ENCODE measurements at places on chromosomes 7 and 10. TPM values are rescaled to one million over a fixed set of nuclear protein-coding genes. Genes with fewer than 3 reads are reported as not detected.
A peak's percentile ranks its signal among the peaks of the same experiment; 100 is the strongest.

- no peak for DNase-seq
Measured at GRCh38 chr7:113109718-113110117, 8.6 kb downstream of the SMIM30 start.

GRCh38 chr10:108612485-108612884 lies 1310.8 kb downstream of the XPNPEP1 start:
- DNase-seq, result no peak

DNA sequence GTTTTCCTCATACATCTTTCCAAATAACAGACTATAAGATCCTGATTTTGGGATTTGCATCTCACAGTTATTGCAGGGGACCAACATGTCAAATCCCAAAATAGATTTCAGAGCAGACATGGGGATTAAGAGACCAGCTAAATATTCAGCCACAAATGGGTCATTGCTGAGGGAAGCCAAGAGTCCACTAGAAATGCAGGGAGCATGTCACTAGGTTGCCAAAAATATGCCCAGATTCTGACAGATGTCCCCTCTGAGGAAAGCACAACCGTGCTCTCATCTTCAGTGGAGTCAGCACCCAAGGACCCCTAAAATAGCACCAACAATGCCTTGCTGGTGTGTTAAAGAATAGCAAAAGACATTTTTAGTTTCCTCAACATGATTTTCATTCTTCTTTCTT lies 56.2 kb upstream of the AGK start:
- no peak for DNase-seq

GRCh38 chr10:118501637-118502440 lies 93.6 kb downstream of the PRLHR start:
- DNase-seq, result no peak

DNA sequence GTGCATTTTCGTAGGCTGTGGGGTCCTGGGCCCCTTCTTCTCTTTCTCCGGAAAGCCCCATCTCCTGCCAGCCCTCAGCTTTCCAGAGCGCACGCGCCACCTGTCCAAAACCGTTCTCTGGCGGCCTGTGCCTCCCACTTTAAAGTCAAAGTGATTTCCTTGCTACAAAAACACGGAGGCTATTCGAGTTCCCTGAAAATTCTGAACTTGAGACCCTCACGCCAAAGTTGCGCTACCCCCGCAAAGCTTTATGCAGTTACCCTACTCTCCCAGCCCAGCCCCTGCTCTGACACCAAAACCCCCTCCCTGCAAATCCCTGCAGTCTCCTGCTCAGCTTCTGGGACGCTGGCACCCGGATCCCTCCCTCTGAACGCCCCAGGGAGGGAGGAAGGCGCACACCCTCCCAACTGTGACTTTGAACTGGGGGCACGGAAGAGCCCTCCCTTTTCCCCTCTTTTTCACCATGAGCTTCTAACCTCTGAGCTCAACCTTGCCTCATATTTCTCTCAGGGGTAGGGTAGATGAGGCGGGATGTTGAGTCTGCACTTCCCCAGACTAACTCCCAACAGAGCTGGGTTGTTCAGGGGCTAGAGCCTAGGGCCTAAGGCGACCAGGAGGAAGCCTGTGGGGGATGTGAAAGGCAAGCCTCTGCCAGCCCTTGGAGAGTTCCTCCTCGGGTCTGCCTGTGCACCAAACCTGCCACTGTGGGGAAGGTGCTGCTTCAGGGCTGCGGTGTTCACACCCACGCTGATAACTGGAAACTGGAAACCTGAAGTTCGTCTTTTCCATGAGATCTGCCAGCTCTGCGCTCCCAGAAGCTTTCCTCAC lies 2.7 kb upstream of the PAX4 start:
- no peak for DNase-seq

GRCh38 chr10:72276013-72276387 lies 2.3 kb downstream of the DDIT4 start:
- DNase-seq, result no peak

DNA sequence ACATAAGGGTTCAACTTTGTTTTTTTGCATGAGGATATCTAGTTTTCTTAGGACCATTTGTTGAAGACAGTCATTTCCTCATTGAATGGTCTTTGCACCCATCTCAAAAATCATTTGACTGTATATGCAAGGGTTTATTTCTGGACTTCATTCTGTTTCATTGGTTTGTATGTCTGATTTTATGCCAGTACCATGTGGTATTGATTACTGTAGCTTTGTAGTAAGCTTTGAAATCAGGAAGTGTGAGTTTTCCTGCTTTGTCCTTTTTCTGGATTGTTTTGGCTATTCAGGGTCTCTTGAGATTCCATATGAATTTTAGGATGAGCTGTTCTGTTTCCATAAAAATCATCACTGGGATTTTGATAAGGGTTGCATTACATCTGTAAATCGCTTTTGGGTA lies 63.9 kb downstream of the SND1 start:
- DNase-seq, result no peak

- no peak for DNase-seq
Measured at GRCh38 chr10:79238606-79239005, 108.7 kb upstream of the PPIF start.

GRCh38 chr10:131259535-131259934 lies 52.0 kb downstream of the TCERG1L start:
- DNase-seq, result peak; percentile 82

GRCh38 chr10:133129859-133130495 lies 30.0 kb upstream of the KNDC1 start:
- no peak for DNase-seq

DNA sequence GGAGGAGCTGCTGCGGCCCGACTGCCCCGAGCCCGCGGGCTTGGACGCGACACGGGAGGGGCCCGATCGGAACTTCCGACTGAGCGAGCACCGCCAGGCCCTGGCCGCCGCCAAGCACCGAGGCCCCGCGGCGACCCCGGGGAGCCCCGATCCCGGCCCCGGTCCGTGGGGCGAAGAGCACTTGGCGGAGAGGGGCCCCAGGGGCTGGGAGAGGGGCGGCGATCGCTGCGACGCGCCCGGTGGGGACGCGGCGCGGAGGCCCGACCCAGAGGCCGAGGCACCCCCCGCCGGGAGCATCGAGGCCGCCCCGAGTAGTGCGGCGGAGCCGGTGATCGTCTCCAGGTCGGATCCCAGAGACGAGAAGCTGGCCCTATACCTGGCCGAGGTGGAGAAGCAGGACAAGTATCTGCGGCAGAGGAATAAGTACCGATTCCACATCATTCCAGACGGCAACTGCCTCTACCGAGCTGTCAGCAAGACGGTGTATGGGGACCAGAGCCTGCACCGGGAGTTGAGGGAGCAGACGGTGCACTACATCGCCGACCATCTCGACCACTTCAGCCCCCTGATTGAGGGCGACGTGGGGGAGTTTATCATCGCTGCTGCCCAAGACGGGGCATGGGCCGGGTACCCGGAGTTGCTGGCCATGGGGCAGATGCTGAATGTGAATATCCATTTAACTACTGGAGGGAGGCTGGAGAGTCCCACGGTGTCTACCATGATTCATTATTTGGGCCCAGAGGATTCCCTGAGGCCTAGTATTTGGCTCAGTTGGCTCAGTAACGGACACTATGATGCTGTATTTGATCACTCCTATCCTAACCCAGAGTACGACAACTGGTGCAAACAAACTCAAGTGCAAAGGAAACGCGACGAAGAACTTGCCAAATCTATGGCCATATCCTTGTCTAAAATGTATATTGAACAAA lies 1.4 kb downstream of the OTUD1 start:
- peak; percentile 90 for DNase-seq

DNA sequence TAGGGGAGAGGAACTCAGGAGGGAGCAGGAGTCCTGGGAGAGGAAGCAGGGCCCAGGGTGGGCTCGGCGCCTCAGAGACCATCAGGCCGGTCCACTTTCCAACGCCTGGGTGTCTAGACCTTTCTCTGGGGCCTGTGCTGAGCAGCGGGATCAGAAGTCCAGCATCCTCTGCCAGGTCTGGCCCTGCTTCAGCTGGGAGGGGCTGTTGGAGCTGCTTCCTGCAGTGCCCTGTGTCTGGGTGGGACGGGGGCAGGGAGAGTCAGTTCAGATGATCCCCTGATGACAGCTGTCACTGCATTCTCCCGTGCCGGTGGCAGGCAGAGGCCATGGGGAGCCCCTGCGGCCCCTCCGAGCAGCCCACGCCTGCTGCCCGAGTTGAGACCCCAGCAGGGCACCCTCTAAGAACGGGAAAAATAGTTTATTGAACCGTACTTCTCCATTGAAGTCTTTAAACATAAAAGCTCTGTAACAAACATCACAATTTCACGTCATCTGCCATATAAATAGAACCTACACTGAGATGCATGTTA lies 23.3 kb downstream of the AP5Z1 start:
- DNase-seq, result no peak

DNA sequence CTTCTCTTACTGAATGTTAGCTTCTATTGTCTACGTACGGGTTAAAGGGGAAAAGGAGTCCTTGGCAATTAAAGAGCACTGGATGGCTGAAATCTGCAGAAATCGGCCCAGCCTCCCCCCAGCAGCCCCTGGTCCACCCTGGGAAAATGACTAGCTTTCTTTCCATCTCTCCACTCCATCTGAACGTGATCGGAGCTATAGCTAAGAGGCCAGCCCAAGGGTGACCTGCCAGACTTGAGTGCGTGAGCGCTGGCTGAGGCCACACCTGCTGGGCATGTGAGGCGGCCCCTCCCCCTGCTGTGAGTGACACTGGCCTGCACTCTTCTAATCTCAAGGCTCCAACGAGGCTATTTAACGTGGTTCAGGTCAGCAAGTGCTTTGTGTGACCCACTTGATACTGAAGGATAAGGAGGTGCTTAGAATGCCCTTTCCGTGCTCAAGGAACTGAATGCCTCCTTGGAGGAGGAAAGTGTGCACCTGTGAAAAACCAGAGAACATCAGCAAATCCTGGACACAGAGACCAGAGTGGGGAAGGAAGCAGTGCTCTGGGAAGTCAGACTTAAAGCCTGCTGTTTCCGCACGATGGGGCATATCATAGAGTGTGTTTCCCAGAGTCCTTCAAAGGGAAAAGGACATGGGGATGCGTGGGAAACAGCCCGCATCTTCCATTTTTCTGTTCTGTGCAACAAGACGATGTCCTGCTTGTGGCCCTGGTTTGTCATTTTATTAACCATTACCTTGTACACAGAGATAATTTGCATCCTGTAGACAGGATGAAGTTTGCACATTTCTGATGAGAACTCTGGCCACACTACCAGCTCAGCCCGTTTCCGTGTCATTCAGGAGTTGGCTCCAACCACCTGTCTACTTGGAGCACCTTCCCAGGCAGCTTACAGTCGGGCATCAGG lies 12.5 kb upstream of the MNX1 start:
- DNase-seq, result peak; percentile 75

DNA sequence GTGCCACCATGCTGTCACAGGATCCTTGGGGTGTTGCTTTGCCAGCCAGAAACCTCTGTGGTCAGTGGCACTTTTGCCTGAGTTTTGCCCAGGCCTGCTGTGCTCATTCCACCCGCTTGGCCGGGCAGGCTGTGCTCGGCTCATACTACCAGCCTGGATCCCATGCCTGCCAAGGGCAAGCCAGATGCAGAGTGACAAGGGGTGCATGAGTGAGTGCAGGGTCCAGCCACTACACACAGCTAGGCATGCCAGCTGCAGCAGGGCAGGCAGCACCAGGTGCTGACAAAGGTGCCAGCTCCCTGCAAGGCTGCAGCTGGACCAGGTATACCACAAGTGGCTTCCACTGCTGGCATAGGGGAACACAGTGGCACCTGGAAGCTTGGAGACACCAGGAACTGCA lies 28.6 kb downstream of the C10orf67 start:
- DNase-seq, result no peak

GRCh38 chr10:12397941-12398340 lies 48.6 kb downstream of the CAMK1D start:
- DNase-seq, result no peak

GRCh38 chr10:102926842-102927241 lies 8.7 kb downstream of the CNNM2 start:
- no peak for DNase-seq

DNA sequence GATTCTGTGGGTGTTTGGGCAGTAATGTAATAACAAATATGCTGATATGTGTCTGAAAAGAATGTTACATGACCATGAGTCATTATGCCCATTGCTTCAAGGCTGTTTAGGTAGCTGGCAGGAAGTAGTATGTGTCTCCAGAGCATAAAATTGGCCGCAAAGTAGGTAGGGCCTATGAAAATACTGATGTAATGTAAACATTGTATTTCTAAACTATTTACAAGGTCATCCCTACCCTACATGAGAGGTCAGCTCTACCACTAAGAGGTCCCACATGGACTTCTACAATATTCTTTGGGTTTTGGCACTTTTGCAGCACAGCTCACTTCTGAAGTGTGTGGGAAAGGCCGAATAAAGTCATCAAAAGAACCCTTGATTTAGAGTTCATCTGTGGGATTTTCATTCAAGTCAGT lies 301.9 kb downstream of the AHR start:
- no peak for DNase-seq

R3HCC1L gene
- 7.2 TPM for total RNA-seq

ZNF467 gene
- total RNA-seq, result 11.5 TPM

LRRTM3 gene
- total RNA-seq, result not detected

MAD1L1 gene
- total RNA-seq, result 32.2 TPM

OPN1SW gene
- not detected for total RNA-seq

INSYN2A gene
- not detected for total RNA-seq

PNLIP gene
- 1.5 TPM for total RNA-seq

WIPF3 gene
- 1.4 TPM for total RNA-seq

MDH2 gene
- 128 TPM for total RNA-seq

GLUD1 gene
- total RNA-seq, result 127 TPM

GRM3 gene
- not detected for total RNA-seq

PLA2G12B gene
- total RNA-seq, result not detected

SUPV3L1 gene
- 27.0 TPM for total RNA-seq

DMTF1 gene
- total RNA-seq, result 53.9 TPM

RUFY2 gene
- total RNA-seq, result 21.2 TPM

Data from mesenteric fat pad (tissue), 1 donor.